Activated CD8-positive, alpha-beta memory T cell treated with anti-CD3 and anti-CD28 coated beads for 1 hour (primary cell): ENCODE measurements at places on chromosomes 1 and 21.
A peak's percentile ranks its signal among the peaks of the same experiment; 100 is the strongest.

DNA sequence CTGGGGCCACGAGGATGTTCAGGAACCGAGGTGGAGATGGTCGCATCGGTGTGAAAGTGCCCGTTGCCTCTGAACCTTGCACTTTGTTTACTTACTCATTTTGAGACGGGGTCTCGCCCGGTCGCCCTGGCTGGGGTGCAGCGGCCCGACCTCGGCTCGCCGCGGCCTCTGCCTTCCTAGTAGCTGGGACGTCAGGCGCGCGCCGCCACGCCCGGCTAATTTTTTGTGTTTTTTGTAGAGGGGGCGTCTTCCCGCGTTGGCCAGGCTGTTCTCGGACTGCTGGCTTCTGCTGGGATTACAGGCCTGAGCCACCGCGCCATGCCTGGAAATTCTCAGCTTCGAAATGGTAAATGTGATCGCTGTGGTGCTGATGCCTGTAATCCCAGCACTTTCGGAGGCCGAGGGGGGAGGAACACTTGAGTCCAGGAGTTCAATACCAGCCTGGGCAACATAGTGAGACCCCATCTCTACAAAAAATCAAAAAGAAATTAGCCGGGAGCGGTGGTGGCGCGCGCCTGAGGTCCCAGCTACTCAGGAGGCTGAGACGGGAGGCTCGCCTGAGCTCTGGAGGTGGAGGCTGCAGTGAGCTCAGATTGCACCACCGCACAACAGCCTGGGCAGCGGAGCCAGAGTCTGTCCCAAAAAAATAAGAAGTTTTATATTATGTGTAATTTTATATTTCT lies 684 bp upstream of the MRPL20 start:
- DNase-seq: no peak

- no peak for DNase-seq
Measured at GRCh38 chr1:184634296-184634695, 120.4 kb downstream of the EDEM3 start.

- peak; percentile 29 for DNase-seq
Measured at GRCh38 chr1:26359981-26360806, 6.3 kb upstream of the CRYBG2 start.

DNA sequence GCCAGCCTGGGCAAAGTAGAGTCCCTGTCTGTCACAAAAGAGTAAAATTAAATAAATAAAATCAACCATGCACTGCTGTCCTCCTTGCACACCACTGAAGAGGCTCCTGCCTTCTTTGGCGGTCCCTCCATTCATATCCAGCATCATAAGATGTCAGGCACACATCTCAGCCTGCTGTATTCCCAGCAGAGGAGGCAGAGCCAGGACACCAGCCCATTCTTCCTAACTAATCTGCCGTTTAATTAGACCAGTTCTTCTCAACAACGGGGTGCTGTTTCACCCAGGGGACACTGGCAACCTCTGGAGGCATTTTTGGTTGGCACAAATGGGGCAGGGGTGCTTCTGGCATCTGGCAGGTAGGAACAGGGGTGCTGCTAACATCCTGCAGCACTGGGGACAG lies 119.7 kb downstream of the ETS2 start:
- no peak for DNase-seq

DNA sequence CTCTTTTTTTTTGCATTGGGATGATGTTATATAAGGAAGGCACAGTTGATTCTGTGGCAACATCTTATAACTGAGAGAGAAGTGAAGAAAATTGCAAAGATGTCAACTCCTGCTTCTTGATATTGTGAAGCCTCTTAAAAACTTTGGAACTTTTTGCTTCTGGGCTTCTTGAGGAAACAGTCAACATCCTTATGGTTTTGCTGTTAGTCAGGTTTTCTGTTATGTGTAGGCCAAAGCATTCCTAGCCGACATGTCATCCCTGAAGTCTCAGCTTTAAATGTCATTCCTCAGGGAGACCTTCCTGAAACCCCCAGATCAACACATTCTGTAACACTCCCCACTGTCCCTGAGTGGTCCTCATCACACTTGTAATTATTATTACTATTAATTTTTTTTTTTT lies 12.6 kb downstream of the FALEC start:
- no peak for DNase-seq

DNA sequence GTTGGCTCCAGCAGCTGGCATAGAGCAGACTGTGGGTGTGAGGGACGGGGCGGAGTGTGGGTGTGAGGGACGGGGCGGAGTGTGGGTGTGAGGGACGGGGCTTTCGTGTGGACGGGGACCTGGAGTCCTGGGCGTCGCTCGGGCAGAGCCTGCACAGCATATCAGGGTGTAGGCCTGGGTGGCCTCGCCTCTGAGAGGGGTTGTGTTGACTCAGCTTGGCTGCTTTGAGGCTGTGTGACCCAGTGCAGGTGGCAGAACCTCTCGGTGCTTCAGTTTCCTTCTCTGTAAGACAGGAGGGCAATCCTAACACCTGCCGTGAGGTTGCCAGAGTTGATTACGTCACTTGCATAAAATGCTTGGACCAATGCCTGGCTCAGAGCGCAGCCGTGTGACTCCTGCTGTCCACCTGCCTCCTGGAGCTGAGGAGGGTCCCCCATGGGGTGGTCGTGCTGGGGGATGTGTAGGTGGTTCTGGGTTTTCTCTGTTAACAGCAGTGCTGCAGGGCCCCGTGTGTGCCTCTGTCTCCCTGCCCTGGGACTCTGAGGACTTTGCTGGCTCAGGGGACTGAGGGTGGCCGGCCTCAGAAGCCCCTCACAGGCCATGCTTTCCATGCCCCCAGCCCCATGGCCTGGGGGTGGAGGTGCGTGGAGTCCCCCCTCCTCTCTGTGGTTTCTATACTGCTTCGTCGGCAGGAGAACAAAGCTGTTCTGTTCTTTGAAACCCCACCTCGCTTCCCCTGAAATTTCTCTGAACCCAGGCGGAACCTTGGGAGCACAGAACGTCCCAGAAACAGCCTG lies 15.4 kb downstream of the PDXK start:
- no peak for DNase-seq
